ENCODE measurements at places on chromosomes 11 and 22.
A peak's percentile ranks its signal among the peaks of the same experiment; 100 is the strongest.

- DNase-seq: peak; percentile 34
These were observed 62.4 kb downstream of the NECTIN1 start for GRCh38 chr11:119666463-119667131.

DNA sequence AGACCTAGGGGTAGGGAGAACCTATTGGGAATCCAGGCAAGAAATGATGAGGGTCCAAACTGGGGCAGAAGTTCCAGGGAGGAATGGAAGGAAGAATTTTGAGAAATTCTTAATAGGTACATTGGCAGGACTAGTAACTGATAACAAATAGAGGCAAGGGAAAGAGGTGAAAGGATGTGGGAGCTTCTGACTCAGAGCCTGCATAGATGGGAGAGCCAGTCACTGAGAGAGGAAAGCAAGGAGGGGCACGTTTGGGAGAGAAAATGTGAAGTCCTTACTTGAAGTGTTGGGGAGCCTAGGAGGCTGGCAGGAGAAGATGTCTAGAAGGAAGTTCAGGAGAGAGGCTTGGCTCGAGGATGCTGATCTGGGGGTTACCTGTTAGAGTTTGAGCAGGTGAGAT is 104.6 kb upstream of the NCAM1 start:
- DNase-seq: no peak

- DNase-seq: no peak
These were observed 354.7 kb downstream of the LARGE1 start for GRCh38 chr22:33565580-33565995.

- no peak for DNase-seq
These were observed 58.7 kb upstream of the NCAM1 start for GRCh38 chr11:112902361-112903011.

GRCh38 chr11:409600-410483 is 5.0 kb downstream of the SIGIRR start:
- DNase-seq: no peak

DNA sequence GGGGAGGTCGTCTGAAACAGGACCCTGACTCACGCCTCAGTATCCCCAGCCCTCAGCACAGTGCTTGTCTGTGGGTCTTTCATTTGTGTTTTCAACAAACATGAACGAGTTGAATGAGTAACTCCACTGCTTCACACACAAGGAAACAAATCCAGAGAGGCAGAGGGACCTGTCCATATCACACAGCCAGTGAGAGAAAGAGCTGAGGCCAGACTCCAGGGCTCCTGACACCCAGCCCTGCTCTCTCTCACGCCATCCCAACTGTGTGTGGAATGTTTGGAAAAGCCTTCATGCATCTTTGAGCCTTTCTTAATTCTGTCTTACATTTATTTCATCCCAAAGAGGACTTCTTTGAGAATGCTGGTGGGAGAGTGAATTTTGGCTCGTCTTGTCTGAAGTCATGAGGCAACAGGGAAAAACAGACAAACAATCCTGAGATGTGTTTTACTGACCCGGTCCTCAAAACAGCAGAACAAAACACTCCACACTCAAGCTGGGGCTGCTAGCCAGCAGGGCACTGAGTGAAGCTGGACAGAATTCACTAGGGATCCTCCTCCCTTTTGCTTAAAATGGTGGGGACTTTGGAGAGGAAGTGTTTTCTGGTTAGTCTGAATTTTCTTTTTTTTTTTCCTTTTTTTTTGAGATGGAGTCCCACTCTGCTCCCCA is 19.7 kb upstream of the ALG8 start:
- no peak for DNase-seq

DNA sequence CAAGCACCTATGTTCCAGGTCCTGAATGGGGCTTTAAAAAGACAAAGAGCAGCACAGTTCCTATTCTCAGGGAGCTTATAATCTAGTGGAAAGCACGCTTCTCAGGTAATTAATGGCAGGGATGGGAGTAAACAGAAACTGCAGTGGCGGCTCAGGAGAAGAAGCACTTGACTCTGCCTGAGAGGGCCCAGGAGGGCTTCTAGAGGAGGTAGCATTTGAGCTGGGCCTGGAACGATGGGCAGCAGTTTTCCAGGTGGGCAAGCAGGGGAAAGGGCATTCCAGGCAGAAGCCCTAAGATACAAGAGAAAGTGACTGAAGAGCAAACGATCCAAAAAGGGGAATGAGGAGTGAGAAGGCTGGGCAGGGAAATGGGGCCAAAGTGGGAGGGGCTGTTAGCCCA is 37.1 kb upstream of the CHST1 start:
- DNase-seq: no peak

- no peak for DNase-seq
These were observed 80.2 kb downstream of the CCDC34 start for GRCh38 chr11:27282806-27283205.

DNA sequence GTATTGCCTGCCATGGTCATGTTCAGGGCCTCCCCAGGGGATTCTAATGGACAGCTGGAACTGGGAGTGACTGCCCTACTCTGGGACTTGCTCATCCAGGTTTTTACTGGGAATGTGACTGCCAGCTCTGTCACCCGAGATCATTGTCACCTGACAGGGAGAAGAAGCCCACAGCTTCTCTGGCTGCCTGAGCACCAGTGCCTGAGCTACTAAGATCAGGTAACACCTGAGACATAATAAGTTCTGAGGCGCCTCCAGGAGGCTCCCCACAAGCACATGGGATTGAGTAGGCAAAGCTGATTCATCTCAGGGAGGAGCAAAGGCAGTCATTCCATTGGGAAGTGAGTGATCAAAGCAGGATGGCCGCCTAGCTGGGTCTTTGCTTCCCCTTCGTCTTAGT is 84.2 kb upstream of the GALNT18 start:
- no peak for DNase-seq

GRCh38 chr11:115497303-115497702 is 6.9 kb downstream of the CADM1 start:
- no peak for DNase-seq

GRCh38 chr11:129854232-129854805 is 38.7 kb downstream of the TMEM45B start:
- no peak for DNase-seq

DNA sequence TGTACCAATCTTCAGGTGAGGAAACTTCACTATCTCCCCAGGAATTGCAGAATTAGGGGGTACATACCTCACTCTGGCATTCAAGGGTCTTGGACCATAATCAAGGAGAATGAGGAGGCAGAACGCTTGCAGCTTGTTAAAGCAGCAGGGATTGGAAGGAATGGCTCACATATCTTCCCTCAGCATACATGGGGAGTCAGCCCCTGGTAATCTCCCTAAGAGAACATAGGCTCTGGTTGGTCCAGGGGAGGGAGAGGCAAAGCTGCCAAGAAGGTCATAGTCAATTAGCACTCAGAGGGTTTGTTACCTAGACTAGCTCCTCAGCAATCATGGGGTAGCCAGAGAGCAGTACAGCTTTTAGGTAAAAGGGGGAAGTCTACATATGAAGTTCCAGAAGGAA is 256.8 kb downstream of the INSC start:
- no peak for DNase-seq

GRCh38 chr11:121435132-121435531 is 17.0 kb upstream of the SORL1 start:
- DNase-seq: no peak

DNA sequence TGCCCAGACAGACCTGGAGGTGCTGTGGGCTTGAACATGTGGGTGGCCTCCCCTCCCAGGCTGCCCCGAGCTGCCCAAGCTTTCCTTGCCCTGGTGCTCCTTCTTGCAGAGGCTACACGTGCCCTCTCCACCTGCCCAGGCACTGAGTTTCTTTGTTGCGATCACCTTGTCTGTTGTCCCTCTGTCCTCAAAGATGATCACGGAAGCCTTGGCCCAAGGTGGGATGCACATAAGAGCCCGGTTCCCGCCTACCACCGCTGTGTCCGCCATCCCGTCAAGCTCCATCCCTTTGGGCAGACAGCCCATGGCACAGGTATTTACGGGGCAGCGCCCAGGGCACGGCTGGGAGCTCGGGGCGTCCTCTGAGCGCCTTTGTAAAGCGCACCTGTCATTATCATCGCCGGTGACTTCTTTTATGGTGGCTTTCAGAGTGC is 67.5 kb downstream of the MED15 start:
- DNase-seq: no peak

DNA sequence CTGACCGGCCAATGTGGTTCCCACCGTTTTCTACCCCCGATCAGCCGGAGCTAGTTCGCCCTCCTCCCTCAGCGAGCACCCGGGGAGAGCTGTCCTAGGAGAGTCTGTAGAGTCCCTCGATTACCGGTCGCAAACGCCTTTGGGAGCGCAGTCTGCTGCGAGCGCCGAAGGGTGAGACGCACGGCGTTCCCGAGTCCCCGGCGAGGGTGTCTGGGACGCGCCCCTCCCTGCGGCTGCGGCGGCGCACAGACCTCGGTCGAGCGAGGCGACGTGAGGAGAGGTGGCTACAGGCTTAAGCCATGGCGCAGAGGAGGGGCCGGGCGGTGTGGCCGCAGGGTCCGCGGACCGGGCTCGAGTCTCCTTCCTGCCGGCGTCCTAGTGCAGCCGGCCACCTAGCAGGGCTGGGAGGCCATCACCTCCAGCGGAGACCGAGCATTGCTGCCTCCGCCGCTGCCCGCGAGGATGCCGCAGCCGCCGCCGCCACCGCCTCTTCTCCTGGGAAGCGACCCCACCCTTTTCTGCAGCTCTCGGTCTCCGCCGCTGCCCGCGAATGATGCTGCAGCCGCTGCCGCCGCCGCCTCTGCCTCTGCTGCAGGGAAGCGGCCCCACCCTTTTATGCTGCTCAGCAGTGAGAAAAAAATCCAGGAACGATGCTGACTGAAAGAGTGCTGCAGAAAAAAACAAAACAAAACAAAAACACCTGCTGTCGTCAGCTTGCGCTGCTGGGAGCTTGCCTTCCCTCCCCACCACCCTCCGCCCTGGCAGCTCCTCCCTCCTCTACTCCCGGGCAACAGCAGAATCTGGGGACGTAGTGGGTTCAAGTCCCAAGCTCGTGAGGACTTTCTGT is at the start of gene MAP6:
Gene MAP6, minus strand, starts transcription at position 588 of the 847 bp plus-strand sequence. CDS start 669 bp downstream, outside the sequence.
- no peak for DNase-seq

GRCh38 chr22:37232140-37232998 is 11.7 kb downstream of the RAC2 start:
- DNase-seq: no peak

DNA sequence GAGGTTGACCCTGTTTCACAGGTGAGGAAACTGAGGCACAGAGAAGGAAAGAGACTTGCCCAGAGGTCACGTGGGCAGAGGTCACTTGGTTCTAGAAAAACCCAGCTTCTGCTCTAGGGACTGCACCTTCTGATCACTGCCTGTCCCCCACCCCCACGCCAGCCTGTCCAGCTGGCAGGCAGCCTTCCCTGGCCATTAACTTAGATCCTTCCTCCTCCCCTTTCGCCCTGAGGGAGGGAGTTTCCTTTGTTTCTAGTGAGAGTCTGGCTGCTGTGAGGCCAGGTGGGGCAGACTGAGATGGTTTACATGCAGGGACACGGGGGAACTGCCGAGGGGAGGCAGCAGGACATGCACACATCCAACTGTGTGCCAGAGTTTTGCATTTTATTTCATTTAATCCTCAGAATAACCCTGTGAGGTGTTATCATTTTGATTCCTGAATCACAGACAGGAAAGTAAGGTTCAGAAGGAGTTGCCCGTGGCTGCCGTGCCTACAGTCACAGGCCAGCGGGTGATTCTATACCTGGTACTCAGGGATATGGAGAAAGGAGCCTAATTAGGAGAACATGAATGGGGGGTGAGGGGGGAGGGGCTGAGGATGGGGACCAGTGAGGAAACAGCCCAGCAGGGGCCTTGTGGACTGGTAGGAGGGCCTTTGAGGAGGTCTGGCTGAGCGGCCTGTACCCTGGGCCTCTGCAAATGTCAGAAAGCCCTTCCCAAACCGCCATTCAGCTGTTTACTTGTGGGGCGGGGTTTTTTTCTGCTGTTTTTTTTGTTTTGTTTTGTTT is 3.4 kb downstream of the FAM83F start:
- DNase-seq: no peak

- DNase-seq: no peak
These were observed 36.0 kb upstream of the PICK1 start for GRCh38 chr22:38021206-38021605.

DNA sequence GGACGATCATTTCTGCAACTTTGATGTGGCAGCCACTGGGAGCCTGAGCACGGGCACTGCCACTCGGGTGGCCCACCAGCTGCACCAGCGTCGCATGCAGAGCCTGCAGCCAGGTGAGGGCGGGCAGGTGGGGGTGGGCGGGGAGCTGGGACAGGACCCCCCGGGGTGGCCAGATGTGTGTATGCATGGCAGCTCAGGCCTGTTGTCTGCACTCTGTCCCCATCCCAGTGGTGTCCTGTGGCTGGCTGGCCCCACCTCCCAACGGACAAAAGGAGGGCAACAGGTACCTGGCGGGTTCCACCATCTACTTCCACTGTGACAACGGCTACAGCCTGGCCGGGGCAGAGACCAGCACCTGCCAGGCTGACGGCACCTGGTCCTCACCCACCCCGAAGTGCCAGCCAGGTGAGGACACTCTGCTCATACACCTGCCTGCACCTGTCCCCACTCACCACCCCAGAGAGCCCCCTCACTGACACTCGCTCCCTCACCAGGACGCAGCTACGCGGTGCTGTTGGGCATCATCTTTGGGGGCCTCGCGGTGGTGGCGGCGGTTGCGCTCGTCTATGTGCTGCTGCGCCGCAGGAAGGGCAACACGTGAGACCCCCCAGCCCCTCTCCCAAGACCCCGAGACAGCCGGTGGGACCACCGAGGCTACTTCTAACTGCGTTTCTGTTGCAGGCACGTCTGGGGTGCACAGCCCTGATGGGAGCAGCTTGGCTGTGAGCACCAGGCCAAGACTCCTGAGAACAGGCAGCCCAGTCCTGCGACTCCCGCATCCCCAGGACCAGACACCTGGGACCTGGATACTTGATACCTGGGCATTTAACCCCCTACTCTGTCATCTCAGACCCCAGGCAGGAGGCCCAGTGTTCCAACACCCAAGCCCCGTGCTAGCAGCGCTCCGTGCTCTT is 6.7 kb downstream of the SUSD2 start:
- DNase-seq: no peak

DNA sequence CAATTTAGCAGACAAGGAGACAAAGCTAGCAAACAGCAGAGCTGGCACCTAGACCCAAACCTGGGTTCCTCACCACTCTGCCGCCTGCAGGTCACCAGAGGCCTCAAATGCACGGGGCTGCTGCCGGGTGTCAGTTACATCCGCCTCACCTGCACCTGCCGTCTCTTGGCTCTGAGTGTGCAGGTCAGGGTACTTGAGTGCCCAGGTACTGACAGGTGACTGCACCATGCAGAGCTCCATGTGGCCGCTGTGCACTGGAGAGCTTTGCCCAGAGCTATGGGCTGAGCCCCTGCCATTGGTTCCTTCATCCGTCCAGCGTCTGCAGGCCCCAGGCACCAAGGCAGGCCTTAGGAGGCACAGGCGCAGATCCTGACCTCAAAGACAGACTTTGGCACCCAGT is 35.0 kb downstream of the PDGFB start:
- no peak for DNase-seq

- DNase-seq: no peak
These were observed 480 bp upstream of the SMARCB1 start for GRCh38 chr22:23786261-23786710.
